ENCODE measurements at places on chromosomes 11 and 22.

DNA sequence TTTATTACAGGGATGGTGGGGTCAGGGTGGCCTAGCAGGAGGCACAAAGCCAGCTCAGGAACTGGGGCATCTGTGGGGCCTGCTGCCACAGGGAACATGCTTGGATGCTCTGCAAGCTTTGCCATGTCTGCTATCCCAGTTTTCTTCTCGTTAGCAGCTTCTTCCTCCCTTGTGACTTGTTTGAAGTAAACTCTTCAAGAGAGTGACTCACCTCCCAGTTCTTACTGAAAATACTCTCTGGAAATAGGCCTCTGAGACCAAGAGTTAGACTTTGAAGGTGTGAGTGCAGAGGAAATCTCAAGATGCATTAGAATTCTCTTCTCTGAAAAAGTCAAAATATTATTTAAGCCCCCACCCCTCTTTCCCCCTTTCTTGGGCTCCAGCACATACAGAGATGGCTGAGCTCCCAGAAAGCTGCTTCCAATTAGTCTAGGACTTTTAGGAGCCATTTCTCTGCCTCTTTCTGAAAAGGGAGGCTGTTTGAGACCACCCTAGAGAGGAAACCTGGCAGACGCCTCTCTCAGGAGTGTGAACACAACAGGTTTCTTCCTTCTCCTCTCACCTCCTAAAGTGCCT lies 15.1 kb downstream of the CWC15 start:
- no peak for DNase-seq

- DNase-seq: no peak
Measured at GRCh38 chr11:67449116-67449844, 3.2 kb downstream of the GPR152 start.

GRCh38 chr11:8426076-8426475 lies 162.4 kb upstream of the LMO1 start:
- no peak for DNase-seq

- no peak for DNase-seq
Measured at GRCh38 chr22:49963647-49964026, 3.1 kb downstream of the PIM3 start.

- DNase-seq: no peak
Measured at GRCh38 chr11:35998634-35999033, 54.8 kb downstream of the LDLRAD3 start.

- no peak for DNase-seq
Measured at GRCh38 chr11:96187822-96188221, 155.2 kb downstream of the MAML2 start.

DNA sequence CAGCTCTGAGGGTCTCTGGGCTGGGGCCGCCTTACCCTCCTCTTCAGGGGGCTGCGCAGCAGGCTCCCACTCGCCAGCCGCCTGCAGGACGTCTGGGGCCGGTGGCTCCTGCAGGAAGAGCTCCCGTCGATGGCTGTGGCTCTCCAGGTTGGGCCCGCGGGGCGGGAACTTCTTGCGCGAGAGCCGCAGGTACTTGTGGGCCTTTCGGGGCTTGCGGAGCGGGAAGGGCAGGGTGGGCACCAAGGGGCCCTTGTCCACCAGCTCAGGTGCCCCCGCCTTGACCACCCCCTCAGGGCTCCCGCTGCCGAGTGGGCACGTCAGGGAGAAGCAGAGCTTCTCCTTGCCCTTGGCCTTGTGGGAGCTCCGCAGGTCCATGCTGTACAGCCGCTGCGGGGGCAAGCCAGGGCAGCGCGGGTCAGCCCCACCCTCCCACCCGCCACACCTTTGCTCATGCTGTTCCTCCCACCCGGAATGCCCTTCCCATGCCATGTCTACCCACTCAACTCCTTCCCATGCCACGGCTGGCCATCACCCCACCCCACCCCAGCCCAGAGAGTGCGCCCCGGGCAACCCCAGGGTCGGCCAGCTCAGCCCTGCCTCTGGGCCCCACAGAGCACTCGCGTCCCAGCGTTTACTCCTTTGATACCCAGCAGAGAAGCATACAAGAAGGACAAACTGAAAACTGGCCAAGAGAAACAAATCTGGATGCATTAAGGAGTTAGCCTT lies 18.0 kb downstream of the CBX7 start:
- no peak for DNase-seq

GRCh38 chr22:19353363-19354131 lies 62.0 kb upstream of the CLTCL1 start:
- no peak for DNase-seq

DNA sequence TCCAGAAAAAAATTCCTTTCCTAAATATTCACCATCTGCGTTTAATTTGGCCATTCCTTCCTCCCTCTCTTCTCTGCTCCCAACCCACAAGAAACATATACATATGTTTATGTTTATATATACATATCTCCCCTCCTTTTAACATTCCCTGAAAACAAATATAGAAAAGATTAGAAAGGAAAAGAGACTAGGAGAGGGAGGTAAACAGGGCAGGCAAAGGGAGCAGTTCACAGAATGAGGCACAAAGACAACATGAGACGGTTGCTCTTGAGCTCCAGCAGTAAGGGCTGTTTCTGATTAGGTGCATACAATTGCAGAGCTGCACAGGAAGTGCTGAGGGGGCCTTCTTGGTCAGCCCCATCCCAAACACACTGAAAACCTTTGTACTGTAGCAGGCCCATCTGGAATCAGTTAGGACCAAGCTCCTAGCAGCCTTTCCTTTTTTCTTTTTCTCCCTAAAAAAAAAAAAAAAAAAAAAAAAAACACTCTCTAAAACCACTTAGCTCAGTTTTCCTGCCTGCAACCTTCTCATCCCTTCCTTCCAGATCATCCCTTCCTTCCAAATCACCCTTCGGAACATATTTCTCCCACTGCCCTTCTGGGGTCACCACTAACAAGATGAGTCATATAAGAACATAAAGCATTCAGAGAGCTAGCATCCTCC lies 57.0 kb downstream of the RBFOX2 start:
- DNase-seq: no peak

- no peak for DNase-seq
Measured at GRCh38 chr11:92859156-92859690, 110.2 kb upstream of the MTNR1B start.

GRCh38 chr22:29254286-29254660 lies 13.5 kb downstream of the RHBDD3 start:
- no peak for DNase-seq

DNA sequence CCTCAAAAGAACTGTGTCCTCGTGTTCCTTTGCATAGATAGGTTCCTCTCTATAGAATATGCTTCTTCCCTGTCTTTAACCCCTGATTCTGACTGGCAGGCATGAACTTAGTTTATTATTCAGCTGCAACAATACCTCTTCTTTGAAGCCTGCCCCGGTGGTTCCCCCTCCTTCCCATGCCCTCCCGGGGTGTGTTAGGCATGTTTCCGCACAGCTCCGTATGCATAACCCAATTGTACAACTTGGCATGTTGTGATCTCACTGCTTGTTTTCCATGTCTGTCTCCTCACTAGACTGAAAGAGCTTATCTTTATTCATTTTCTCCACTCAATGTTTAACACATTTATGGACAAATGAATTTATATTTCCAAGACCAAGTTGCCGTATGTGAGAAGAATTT lies 72.6 kb downstream of the DEPDC5 start:
- DNase-seq: no peak

DNA sequence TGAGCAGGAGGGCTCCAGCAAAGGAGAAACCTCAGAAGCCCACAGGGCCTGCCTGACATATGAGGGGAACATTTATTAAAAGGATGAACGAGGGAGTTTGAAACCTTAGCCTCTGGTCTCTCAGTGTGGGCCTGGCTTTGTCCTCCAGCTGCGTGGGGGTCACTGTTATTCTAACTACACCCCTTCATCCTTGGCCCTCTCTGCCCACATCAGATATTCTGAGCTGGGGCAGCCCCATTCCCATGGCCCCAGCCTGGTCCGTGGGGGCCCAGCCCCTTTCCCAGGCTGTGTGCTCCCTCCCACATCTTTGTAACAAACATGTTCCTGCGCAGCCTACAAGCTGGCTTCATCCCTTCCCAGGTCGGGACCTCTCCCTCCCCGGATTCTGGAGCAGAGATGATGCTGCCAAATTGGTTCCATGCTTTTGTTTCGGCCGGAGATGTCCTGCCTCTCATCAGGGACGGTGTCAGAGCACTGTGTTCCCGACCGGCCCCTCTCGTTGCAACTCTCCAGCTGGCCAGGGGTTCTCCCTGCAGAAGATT lies 4.0 kb downstream of the FXYD6 start:
- DNase-seq: no peak
